Globus pallidus (tissue), 1 donor: ENCODE measurements at places on chromosomes 1 and 21.

DNA sequence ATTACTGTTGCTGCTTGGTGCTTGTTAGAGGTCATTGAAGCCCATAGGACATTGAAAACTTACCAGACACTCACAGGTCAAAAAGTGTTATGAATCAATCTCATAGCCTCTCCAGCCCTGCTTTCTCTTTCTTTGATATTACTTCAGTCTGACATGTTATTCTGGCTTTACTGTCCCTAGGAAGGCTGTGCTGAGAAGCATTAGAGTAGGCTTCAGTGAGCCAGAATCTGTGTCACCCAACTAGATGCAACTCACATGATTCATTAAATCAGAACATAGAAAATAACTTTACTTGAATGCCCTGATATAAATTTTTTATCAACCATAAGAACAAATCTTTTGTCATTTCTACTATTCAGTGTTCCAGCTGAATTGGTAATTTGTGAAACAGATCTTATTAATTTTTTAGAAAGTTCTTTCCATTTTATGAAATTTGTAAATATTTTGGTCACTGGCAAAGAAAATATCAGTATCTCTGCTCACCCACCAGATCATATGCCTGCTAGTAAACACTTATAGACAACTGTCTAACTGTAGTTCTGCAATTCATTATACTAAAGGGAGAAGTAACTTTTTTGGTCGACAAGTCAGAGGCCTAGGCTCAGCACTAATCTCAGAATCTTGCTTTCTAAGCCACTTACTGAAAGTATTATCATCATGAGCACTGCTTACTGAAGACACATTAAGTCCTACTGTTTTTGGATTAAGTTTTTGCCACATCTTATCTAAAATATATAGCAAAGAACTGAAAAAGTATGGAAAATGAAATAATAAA, 48.2 kb downstream of the RPAP2 start:
- no peak for DNase-seq

GRCh38 chr1:34460193-34460592, 283.5 kb downstream of the C1orf94 start:
- peak; percentile 16 for DNase-seq

DNA sequence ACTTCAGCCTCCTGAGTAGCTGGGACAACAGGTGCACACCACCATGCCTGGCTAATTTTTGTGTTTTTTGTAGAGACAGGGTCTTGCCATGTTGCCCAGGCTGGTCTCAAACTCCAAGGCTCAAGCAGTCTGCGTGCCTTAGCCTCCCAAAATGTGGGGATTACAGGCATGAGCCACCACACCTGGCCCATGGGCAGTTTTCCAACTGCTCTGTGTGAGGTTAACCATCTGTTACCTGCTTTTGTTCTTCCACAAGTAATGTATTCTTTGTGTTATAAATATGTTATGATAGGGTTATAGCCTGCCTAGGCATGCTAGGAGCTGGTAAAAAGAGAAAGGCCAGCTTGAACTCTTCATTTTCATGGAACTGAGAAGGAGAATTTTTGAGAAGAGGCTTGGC, 30.7 kb downstream of the TUFT1 start:
- DNase-seq = no peak

- DNase-seq = no peak
Observed at GRCh38 chr1:55446351-55446750, 231.2 kb upstream of the USP24 start.

GRCh38 chr1:81548918-81549587, 251.7 kb upstream of the ADGRL2 start:
- DNase-seq = no peak

DNA sequence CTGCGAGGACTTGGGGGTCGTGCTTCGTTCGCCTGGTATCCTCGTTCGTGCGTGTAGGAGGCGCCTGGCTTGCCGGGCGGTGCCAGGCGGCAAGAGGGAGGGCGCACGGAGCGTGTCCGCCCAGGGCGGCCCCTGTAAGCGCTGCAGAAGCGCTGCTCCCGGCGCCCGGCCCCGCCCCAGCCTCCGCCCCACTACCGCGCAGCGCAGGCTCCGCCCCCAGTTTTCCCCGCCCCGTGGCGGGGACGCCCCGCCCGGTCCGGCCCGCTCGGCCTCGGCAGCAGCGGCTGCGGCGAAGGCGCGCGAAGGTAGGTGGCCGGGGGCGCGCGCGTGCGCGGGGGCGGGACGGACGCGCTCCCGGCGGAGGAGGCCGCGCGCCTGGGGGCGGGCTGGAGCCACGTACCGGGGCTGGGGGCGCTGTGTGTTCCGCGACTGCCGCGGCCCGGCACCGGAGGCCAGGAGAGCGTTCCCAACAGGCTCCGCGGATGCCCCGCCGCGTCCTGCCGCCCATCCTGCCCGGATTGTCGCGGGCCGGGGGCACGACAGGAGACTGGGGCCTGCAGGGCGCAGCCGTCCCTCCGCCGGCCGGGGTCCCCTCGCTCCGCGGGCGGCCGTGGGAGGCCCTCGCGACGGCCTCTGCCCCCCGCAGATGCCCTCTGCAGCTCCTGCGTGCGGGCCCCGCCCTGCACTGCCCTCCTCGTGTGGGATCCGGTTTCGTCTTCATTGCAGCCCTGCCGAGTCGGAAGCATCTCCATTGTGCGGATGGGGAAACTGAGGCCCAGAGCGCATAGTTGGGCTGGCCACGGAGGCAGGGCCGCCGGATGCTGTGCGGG, 7.7 kb upstream of the CROCC start:
- peak; percentile 100 for DNase-seq

DNA sequence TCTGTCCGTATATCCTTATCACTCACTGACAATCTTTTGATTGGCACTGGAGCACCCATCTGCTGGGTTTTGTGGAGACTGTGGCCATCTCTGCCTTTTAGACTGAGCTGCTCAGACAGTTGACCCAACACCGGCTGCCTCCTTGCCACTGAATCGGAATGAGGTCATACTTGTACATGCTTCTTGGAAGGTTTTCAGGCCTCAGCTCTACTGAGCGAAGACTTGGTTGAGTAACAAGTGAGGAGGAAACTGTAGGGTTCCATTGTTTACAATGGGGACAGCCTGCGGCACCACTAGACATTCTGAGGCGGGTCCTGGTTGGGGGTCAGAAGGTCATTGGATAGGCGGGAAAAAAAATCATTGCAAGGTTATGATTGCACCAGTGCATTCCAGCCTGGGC, 320.3 kb downstream of the KIF26B start:
- no peak for DNase-seq

DNA sequence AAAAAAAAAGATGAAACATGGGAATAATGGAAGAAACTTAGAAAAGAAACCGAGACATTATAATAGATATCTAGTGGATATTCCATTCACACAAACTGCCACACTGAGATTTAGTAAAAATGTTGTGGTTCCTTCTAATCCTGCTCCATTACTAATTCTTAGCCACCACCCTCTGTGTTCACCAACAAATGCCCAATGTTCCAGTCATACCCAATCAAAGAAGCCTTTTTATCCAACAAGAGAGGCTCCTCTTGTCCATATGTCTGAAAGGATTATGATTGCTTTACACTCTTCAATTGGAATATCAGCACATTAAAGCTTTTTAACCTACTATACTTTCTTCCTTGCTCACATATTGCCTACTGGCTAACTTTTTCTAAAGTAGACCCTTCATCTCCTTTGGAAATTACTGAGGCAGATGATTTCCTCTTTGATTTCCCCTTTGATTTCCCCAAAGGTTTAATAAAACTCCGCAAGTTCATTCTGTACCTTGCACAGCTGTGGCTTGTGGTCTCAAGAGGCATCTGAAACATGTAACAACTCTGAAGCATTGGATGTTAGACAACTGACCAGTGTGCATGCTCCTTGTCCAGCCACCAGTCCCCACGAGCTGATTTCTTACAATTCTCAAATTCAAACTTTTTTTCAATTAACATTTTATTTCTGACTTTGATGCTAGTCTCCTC, 305.6 kb upstream of the LYPLAL1 start:
- no peak for DNase-seq

- no peak for DNase-seq
Observed at GRCh38 chr1:1115136-1115785, 628 bp downstream of the C1orf159 start.

DNA sequence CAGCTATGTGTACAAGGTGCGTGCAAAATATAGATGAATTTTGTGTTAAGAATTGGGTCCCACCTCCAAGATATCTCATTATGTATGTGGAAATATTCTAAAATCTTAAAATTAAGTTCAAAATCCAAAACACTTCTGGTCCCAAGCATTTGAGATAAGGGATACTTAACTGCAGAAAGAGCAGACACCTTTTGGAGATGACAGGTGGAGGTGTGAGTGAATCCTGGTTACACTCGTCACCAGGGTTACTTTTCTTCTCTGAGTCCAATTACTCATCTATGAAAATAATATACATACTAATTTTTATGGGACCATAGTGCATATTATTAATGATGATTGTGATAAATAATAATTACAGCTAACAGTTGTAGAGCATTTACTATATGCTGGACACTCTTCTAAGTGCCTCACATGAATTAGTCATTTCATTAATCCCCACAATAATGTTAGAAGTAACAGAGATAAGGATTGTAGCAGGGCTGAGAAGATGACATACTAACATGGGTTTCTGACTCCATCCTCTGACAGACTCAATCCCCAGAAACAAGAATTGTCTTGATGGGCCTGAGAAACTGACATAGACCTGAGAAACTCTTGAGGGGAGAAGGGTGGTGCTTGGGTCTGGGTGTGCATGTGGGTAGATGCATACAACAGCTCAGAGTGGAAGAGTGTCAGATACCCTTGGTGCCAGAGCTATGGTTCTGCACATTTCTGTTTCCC, 8.3 kb upstream of the FASLG start:
- DNase-seq = no peak

- DNase-seq = no peak
Observed at GRCh38 chr1:201603613-201604232, 64.8 kb downstream of the NAV1 start.

DNA sequence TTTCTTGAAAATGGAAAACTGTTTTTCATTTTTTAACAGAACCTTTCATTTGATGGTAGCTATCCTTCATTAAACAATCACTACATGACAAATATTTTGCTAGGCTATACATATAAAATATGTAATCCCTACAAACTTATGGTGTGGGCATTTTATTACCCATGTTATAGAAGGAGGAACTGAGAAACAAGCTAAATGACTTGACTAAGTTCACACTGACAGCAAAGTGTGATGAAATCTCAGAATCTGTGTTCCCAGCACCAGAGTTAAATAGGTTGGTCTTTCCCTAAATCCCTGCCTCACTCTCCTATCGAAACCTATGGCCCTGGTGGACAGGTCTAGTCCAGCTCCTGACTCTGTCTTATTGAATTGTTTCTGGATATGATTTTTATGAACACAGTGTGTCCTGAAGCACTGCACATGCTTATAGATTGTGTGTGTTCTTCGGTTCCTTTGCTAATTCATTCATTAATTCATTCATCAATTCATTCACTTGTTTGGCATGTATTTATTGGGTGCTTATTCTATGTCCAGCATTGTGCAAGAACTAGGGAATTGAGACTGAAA, 301.0 kb downstream of the GRIK1 start:
- no peak for DNase-seq

DNA sequence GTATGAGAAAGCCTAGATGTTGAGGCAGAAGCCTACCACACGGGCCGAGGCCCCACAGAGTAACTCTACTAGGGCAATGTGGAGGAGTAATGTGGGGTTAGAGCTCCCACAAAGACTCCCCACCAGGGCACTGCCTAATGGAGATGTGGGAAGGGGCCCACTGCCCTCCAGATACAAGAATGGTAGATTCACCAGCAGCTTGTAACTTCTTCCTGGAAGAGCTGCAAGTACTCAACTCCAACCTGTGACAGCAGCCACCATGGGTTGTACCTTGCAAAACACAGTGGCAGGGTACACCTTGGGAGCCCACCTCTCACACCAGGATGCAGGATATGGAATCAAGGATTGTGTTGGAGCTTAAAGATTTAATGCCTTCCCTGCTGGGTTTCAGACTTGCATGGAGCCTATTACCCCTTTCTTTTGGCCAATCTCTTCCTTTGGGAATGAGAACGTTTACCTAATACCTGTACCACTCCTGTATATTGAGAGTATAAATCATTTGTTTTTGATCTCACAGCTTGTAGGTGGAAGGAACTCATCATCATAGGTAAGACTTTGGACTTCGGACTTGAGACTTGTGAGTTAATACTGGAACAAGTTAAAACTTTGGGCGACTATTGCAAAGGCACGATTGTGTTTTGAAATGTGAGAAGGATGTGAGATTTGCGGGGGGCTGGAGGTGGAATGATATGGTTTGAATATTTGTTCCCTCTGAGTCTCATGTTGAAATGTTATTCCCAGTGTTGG, 57.5 kb downstream of the TENT5C start:
- DNase-seq = no peak

- DNase-seq = no peak
Observed at GRCh38 chr1:1318131-1318652, 6.3 kb downstream of the INTS11 start.

GRCh38 chr1:115713906-115714305, 54.6 kb downstream of the CASQ2 start:
- no peak for DNase-seq

GRCh38 chr1:104933846-104934245, 1184.1 kb downstream of the AMY1C start:
- DNase-seq = no peak

GRCh38 chr1:107942814-107943213, 22.2 kb downstream of the VAV3 start:
- DNase-seq = no peak

- peak; percentile 51 for DNase-seq
Observed at GRCh38 chr1:108643492-108644335, 17.2 kb downstream of the HENMT1 start.

GRCh38 chr1:164716992-164717703, 158.2 kb downstream of the PBX1 start:
- no peak for DNase-seq

- DNase-seq = no peak
Observed at GRCh38 chr1:208787219-208787618, 543.0 kb upstream of the PLXNA2 start.

- no peak for DNase-seq
Observed at GRCh38 chr1:155383406-155383805, 62.7 kb downstream of the RUSC1 start.

- no peak for DNase-seq
Observed at GRCh38 chr1:38328278-38329035, 281.9 kb upstream of the POU3F1 start.

DNA sequence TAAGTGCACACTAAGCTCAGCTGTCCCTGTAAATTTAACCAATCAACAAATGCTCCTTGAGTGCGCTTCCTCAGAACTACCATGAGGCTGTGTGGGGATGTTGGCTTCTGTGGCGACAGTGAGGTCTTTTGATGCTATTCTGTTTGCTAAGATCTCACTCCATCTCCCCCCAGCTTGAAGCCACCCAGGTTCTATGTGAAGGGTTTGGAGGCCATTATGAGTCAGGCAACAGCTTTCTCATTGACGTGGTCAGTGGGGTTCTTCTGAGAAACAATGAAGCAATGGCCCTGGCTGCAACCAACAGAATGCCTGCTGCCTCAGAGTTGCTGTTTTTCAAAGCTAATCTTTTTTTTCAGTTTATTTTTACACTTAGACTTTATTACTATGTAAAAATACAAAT, 205.5 kb downstream of the PTBP2 start:
- no peak for DNase-seq
